Hypothalamus (tissue), 51 donors: ENCODE measurements at places on chromosomes 3 and 15.

GRCh38 chr3:64454179-64454578 is 228.9 kb upstream of the PRICKLE2 start:
- DNase-seq, result no peak

DNA sequence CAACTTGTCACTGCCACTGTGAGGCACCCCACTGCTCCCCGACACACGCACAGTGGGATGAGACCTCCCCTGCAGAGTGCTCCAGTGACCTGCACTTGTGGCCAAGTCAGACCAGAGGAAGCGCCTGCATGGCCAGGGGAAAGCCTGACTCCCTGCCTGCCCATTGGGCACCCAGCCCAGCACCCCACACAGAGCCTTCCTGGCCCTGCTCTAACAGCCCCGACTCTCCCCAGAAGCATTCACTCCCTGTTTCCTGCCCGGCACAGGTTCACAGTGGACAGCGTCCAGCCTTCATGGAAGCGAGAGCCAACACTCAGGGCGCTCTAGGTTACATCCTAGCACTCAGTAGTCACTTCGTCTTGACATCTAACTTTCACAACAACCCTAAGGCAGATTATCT is 27.8 kb downstream of the RBPMS2 start:
- no peak for DNase-seq

- no peak for DNase-seq
These were observed 34.0 kb downstream of the FNDC3B start for GRCh38 chr3:172073262-172073915.

DNA sequence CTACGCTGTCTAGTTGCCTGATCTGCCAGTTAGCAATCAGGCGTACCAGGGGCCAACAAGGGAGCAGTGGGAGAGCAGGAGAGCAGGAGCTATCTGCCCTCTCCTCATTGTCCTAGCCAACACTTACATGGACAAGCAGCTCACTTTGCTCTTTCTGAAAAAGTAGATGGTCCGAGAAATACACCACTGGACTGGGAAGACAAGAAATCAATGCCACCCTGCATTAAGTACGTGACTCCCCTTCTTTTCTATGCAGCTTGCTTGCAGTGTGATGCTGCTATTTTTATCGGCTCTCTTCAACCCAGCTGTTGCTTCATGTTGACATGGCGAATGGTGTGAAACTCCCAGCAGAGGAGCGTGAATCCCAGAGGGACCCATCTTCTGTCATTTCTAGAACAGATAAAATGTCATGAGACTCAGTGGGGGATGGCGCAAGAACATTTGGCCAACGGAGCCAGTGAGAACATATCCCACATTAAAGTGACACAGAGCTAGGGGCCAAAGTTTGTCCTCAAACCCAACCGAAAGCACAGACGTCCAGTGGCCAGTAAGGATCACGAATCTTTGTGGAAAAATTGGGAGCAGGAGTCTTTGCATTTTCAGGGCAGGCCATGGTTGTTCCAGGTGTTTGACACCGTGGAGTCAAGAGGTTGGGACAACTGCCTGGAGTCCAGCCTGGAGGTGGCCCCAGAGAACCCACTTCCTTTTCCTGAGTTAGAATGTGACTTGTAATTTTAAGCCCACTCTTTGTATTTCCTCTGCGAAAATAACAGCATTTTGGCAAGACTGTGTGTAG is 53.7 kb upstream of the MEF2A start:
- DNase-seq, result no peak

GRCh38 chr15:73125219-73125618 is 73.0 kb downstream of the NEO1 start:
- DNase-seq, result no peak

DNA sequence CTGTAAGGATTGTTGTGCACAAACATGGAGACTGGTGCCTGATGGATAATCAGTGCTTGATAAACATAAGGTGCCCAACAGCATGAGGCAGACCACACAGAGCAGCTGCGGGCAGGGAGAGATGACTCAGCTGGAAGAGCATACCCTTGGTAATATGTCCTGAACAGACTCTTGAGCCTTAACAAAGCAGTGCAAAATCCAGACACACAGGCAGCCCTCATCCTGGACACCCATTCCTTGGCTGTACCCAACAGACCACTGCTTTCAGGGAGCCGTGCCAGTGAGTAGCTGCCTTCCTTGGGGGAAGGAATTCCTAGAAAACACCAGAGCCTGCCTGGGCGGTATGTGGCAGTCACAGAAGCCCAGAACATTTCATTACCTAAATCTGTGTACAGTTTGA is 156.2 kb downstream of the CLSTN2 start:
- no peak for DNase-seq

GRCh38 chr3:158522221-158523136 is 48.5 kb upstream of the MLF1 start:
- DNase-seq, result no peak
